GM04503 (cell line): ENCODE measurements at places on chromosomes 5 and 9.

GRCh38 chr5:24644761-24645160, at the start of gene CDH10:
TSS of gene CDH10 (minus strand) at chr5:24644978. CDS start at chr5:24593490, 51,488 bp downstream.
- no peak for DNase-seq

DNA sequence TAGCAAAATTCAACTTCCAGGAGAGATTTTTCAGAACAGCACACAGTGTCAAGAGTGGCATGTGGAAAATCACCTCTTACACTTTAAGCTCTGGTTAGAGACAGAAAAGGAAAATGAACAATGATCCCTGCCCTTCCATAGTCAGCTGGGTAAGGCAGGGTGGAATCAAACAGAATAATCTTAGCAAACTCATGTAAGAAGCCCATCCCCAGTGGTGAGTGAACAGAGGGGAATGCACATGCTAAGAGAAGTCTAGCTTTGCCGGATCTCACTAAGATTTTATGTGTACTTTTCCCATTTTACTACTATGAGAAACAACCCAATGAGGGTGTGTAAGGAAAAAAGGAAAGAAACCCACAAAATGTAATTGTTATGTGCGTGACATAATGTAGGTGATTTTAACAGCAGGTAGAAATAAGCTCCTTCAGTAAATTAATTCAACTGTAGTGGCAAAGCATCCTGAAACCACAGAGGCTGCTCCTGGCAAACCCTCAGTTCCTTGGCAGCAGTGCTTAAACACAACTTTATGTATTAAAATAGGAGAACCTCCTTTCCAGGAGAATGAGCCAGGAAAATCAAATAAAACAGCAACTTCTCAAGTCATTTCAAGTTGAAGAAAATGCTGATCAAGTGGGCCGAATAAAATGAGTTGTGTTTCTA, 366.0 kb upstream of the TRPC7 start:
- DNase-seq: no peak

GRCh38 chr5:54517174-54517511, 416 bp upstream of the SNX18 start:
- DNase-seq: no peak

DNA sequence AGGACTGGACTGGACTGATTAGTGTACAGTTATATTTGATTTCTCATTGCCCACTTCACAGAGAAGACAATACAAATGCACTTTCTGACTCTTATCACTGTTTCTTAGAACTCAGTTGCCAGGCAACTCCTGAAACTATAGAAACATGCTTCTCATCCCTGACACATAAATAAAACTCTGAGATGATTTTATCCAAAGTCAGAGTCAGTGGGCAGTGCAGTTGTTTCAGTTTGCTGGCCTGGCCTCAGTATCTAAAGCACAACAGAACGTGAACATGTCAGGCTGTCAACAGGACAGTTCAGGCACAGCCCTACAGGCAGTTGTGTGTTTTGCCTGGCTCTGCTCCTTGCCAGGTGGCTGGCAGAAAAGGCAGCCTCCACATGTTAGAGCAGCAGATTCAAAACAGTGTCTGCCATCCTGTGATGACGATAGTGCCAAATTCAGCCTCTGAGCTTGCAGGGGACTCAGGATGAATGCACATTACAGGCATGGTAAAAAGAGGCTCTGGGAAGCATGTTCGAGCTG, 65.1 kb upstream of the CCDC152 start:
- no peak for DNase-seq

- peak; percentile 65 for DNase-seq
Measured at GRCh38 chr5:43008363-43009153, 31.6 kb downstream of the ANXA2R start.

DNA sequence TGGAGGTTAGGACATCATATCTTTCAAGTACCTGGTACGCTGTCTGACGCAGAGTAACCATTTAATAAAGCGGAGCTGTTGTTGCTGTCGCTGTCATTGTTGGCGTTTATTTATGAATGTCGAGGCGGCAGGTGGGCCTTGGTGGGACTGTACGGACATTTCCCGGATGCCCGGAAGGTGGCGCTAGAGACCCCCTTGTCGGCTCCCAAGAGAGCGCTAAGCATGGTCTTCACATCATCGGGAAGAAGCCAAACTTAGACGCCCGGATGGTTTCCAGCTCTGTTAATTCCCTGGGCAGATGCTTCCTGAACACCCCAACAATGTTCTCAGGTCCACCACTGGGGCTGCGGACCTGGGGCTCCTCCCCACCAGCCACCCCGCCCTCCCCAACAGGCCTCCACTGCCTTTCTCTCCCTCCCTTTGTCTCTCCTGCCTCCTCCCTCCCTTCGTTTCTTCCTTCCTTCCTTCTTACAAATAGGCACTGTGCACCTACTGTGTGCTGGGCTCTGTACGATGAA, 54.1 kb downstream of the DUSP1 start:
- peak; percentile 57 for DNase-seq

GRCh38 chr9:18269561-18269960, 204.4 kb upstream of the ADAMTSL1 start:
- no peak for DNase-seq

- DNase-seq: no peak
Measured at GRCh38 chr5:90968319-90968718, 409.7 kb downstream of the ADGRV1 start.

DNA sequence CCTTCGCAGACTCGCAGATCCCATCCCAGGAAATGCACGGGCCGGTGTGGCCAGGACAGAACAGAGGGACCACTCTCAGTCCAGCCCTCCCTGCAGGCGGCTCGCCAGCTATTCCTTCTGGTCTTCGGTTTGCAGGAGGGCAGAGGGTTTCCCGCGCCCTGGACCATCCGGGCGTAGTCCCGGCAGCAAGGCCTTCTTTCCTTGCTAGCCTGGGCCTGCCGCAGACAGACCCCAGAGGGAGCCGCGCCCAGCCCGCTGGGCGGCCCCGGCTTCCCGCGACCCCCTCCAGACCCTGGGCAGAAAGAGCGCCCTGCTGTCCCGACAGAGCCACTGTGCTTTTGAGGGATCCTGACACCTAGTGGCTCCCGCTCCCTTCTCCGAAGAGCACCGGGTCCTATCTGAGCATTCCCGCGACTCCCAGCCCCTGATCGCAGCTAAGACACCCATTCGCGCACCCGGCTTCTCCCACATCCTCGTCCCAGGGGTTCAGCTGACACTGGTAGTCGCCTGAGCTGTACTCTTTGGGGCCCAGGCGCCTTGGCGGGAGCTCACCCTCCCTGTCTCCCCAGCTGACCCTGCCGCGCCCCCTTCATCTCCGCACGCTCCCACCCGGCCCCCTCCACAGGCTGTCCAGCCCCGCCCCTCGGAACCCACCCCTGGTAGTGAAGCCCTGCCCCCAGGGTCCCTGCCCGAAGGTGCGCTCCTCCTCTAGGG, 1.1 kb downstream of the CFAP90 start:
- DNase-seq: no peak

DNA sequence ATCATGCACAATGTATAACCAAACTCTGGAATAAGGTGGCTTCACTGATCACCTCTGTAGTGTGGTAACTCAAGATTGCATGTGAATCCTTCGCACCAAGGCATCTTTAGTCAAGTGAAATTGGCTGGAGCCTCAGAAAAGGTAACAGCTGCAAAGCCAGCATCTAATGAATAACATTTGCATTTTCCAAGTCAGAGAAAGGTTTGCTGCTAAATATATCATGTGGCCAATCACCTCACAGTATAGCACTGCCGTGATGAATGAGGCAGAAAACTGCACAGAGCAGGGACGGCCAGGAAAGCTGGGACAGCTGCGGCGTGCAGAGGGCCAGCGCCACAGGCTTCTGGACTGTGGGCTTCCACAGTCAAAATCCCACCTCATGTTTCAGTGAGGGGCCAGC, 18.5 kb downstream of the MRPS27 start:
- DNase-seq: no peak

DNA sequence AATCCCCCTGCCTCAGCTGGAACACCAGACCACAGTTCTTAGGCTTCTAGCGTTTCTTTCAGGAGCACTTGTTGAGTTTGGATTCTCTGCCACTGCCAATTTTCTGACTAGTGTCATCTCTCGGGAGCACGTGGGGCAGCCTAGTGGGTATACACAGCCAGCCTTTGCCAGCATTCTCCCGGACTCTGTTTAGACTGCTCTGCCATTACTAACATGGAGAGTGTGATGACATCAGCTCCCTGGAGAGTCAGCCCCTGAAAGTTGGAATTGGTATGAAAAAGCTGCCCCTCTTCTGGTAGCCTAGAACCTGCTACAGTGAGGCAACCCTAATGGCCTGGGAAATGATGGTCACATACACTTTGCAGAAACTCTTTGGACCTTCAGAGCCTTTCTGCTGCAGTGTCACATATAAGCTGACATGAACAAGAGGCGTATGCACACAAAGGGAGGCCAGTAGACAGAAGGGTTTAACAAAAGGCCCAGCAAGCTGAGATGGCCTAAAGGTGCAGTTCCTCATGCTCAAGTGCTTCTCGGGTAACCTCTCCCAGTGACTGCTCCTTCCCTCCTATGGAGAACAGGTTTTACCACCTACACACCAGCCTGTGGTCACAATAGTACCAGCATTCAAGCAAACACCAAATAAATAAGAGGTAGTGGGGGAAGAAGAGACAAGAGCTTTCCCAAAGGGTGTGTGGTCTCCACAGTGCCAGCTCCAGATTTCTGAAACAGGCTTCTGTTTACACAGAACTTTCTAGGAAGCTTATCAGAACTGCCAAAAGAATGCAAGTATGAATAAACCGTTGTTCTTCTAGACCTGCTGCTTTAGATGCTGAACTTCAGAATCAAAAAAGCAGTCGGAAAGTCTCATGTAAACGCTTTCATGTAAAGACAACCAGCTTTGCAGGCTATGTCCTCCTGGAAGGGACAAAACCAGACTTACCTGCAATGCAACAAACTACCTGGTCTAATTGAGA, 16.5 kb downstream of the SPACA9 start:
- DNase-seq: no peak

DNA sequence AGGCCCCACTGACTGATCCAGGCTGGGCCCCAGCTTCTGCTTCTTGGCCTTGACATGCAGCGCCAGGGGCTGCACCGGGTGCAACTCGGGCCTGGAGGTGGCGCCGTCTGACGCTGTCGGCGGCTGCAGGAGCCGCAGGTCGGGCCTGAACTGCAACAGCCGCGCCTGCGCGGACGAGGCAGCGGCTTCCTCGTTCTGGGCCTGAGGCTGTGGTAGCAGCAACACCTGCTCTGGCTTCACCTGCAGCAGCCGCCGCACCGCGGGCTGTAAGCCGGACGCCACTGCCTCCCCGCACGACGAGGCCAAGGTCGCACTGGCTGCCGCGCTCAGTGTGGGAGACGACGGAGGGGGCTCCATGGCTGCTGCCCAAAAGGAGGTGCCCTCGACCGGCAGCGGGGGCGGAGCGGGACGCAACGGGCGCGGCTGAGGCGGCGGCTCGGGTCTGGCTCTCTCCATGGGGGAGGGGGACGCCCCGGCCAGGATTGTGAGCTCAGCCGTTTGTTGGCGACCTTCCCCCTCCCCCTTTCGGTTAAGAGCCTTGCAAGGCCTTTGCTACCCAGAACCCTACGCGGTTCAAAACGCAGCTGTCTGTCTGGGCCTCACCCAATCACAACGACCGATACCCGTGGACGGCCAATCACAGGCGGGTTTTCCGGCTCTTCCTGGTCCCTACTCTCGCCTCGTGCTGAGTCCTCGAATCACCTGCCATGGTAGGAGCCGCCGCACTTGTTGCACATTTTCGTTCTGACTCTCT, 438 bp downstream of the SOX30 start:
- DNase-seq: no peak

GRCh38 chr5:138448481-138449398, 9.9 kb downstream of the REEP2 start:
- DNase-seq: no peak

GRCh38 chr9:85978496-85978895, 37.5 kb downstream of the NAA35 start:
- DNase-seq: no peak

DNA sequence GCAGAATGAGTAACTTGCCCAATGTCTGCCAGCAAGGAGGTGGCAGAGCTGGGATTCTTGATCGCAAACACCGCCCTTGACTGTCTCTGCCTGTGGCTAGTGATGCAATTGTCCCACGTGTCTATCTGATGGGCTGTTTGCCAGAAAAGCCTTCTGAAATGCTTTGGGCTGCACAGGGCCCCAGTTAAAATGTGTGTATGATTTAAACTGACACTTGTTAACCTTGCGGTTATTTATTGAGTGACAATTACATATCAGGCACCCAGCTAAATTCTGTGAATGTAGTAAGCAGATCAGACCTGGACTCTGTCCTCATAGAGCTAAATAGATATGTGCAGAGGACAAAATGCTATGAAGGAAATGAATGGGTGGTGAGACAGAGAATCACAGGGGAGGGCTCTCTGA, 11.6 kb upstream of the IL12B start:
- DNase-seq: peak; percentile 37

DNA sequence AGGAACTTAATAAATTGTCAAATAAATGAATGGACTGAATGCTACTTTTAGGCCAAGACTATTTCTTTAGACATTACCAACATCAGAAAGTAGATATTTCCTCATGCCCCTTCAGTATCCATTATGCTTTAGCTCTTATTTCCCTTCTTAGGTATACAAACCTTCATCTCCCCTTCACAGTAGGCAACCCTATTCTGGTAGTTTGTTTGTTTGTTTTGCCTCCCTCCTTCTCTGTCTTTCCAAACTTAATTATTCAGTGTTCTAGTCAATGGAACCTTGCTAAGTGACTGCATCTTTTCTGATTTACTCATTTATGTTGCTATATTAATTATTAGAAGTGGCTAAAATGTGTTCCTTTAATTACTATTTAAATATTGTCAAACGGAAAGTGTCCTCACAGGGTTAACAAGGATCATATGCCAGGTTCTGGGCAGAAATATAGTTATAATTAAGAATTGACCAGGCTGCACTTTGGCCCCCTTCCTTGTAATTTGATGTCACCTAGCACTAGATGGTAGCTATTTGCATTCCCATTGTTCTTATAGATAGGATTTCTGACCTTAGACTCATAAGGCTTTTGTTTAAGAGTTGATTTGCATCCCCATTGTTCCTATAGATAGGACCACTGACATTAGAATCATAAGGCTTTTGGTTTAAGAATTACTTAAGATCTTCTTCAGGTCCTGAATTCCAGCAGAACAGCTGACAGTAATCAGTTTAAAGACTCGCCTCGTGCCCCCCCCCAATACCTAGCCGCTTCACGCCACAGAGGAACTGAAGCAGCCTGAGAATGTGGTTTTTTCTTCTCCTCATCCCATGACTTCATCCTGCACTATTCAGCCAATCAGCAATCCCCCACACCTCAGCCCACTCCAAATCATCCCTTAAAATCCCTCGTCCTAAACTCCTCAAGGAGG, 84.4 kb upstream of the NUDT12 start:
- no peak for DNase-seq

- no peak for DNase-seq
Measured at GRCh38 chr5:3269395-3270169, 326.1 kb upstream of the IRX1 start.

- DNase-seq: no peak
Measured at GRCh38 chr5:75616971-75617621, 5.8 kb downstream of the ANKDD1B start.

GRCh38 chr5:62017092-62017491, 288.9 kb upstream of the KIF2A start:
- DNase-seq: no peak

GRCh38 chr5:172770675-172771438, at the start of gene DUSP1:
TSS of gene DUSP1 (minus strand) at chr5:172771195. CDS start at chr5:172770952, 243 bp downstream.
- peak; percentile 75 for DNase-seq

GRCh38 chr5:9865574-9865973, 235.4 kb upstream of the TAS2R1 start:
- no peak for DNase-seq
